ENCODE measurements at places on chromosomes 11 and 22.

DNA sequence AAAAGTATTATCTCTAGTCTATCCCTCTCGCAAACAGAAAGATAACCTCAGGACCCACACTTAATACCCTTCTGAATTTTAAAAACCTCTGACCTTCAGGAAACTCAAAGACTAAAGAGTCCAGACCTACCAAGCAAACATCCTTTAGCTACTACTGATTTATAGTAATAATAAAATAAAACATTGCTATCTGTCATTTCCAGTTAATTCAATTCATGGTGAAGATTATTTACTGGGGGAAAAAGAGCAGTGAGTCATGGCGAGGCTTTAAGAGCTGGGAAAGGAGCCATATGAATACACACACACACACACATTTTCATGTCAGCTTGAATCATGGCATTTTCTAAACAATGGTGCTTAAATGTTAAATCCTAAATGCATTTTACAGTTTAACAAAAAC is 87.1 kb downstream of the FAM76B start:
- peak; percentile 62 for DNase-seq

GRCh38 chr11:15206791-15207190 is 92.1 kb downstream of the INSC start:
- DNase-seq, result no peak

DNA sequence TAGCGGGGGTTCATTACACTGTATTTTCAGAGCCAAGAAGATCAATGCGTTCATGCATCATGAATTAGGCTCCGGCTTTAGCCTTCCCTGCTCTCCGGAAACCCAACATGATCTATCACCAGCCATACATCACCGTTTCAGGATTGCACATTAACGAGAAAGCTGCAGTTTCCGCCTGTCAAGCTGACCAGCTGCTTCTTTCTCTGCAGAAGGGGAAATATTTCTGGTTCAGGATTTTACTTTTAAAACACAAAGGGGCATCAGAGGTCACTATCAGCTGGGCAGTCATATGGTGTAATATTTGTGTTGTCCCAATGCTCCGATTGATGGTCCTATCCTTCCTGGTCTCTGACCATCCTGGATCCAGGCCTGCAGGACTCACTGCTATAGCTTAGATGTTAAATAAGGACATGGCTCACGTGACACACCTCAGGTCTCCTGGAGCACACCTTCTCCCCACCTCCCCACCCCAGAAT is 21.4 kb upstream of the CADM1 start:
- no peak for DNase-seq

GRCh38 chr11:26929806-26930517 is 64.0 kb upstream of the FIBIN start:
- DNase-seq, result no peak

DNA sequence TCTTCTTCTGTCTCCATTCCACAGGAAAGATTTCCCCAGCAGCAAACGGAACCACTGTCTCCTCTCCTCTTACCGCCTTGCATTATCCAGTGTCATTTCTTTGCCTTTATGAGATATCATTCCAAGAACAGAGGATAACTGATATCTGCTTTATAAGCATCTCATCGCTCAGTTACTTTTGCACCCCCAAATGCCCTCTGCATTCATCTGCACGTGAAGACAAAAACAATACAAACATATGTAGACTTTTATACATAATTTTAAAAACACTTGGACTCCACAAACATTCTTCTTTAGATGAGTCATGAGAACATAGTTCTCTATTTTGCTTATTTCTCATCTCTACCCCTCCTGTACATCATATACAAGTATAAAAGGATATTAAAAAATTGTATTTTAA is 512 bp upstream of the OR51T1 start:
- DNase-seq, result no peak

DNA sequence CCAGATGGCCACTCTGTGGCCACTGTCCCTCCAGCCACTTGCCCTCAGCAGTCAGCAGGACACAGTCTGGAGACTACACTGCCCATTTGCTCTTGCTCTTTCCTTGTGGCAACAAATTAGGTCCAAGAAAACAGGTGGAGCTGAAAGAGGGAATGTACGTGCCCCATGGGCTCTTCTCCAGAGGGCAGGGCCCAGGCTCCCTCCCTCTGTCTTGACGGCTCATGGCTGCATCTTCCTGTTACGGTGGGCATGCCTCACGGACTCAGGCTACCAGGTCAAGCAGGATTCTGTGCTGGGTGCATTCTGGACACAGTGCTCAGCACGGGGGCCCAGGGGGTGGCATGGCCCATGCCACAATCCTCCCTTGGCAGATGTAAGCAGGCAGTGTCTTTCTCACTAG is 71.3 kb downstream of the MED15 start:
- DNase-seq, result no peak

- DNase-seq, result no peak
These were observed 9.0 kb downstream of the PAMR1 start for GRCh38 chr11:35516403-35516802.

- no peak for DNase-seq
These were observed 62.7 kb downstream of the TECTA start for GRCh38 chr11:121163658-121164308.

- DNase-seq, result no peak
These were observed 33.0 kb upstream of the NARS2 start for GRCh38 chr11:78607696-78608095.

DNA sequence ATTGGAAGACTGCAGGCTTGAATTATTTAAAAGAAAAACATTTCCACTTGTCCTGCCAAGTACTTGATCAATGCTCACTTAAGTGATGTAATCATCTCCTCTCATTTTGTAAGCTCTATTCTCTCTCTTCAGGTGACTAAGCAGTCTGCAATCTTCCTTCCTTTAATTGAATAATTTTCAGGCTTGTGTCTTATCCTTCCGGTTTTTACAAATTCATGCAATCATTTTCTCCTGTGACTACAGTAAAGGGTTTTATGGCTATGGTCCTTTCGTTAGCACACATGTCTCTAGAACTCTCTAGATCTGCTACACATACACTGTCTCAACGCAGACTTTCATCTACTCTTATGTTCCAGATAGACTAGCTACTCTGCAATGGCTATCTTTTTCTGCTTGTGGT is 12.6 kb upstream of the UPB1 start:
- peak; percentile 80 for DNase-seq

GRCh38 chr11:57484141-57484710 is 23.9 kb downstream of the RTN4RL2 start:
- DNase-seq, result no peak

DNA sequence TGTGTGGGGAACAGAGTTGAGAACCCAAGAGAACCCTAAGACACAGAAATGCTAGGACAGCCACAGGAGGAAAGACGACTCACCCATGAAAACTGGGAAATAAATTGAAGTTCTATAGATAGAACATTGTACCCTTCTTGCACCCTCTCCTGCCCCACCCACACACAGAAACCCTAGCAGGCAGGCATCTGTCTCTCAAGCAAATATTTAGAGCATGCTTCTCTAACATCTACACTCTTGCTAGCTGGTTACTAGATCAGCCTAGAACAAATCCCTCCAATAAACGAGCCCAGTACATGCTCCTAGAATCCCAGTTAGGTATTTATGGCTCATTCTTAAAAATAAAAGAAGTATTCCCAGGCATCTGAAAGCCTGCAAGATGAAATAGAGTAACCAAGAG is 32.1 kb upstream of the CLPB start:
- DNase-seq, result no peak

- no peak for DNase-seq
These were observed 25.6 kb upstream of the GLYATL1 start for GRCh38 chr11:58913685-58914084.

DNA sequence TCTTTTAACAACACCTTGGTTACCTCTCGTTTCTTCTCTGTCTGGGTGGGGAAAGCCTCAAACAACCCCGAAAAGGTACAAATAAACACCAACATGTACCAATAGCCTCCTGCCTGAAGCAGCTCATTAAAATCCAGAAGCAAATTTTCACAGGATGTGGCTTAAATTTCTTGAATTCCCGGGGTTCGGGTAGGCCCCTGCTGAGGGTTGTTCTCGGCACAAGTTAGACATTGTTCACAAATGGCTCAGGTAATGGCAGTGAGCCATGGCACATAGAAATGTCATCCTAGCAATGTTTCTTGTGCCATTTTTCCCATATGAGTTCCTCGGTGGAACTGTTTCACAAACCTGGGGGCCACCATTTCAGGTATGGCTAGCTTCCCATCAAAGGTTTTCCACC is 19.7 kb upstream of the GLYATL1 start:
- peak; percentile 35 for DNase-seq

- no peak for DNase-seq
These were observed 26.1 kb upstream of the MICAL2 start for GRCh38 chr11:12084256-12084655.

DNA sequence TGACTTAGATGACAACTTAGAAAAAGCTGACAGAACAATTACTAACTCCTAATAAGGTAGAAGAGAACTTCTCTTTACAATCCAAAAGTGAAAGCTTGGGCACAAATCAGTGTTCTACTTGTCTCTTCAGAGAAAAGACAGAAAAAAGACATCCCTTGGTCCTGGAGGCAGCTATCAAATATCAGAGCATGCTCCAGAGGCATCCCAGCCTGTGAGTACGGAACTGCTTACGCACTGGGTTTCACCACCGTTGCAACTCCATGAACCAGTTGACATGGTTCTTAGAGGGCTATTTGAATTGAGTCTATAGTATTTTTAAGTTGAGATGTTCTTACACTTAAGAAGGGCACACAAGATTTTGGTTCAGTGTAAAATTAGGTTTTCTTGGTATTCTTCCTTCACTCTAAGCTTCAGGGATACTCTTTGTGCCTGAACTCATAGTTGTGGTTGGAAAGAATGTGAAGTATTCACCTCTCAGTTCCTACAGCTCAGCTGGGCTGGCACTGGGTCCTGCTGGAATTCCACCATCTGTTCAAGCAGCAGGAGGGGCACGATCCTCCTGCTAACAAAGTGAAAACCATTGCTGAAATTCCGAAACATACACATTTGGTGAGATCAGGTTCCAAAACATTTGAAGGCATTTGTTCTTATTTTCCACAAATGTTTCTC is 6.3 kb downstream of the AKIP1 start:
- peak; percentile 89 for DNase-seq

DNA sequence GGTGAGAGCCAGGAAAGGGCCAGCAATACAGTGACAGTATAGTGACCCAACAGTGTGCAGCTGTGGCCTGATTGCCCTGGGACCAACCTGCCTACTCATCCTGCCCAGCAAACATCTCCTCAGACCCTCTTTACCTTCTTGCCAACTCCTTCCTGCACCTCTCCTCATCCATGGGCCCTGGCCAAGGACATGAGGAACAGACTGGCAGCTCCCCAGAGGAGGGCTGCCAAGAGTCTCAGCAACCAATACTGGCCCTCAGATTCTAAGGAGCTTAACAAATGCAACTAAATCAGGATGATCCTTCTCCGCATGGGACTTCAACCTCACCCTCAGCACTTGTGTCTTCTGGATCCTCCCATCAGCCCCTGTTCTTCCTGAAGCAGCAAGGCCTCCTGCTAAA is 77.0 kb downstream of the RPL27A start:
- no peak for DNase-seq

DNA sequence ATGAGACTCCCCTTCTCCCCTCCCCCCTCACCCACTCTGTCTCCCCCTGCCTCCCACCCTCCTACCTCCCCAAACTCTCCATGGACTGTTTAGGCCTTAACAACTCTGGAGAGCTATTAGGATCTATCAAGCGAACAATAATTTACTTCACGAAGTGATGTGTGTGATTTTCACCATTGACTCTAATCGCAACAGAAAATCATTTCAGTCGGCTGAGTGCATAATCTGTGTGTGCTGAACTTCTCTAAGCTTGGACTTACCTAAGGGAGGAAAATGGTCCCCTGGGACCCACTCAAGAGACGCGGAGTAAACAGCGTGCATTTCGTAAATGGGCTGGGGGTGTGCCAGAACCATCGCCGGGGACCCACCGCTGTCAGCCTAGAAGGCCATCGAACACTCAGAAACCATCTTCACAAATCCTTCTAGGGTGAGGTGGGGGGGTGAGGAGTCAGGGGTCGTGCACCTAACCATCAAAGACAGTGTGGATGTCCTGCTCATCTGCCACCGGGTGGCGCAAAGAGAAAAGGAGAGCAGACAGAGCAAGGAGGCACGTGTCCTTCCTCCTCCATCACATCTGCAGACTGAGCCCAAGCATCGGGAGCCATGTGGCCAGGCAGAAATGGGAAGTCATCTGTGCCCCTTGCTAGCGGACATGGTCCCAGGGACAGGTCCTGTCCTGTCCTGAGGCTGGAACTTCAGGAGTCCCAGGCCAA is 62.1 kb upstream of the NUP50 start:
- peak; percentile 81 for DNase-seq

DNA sequence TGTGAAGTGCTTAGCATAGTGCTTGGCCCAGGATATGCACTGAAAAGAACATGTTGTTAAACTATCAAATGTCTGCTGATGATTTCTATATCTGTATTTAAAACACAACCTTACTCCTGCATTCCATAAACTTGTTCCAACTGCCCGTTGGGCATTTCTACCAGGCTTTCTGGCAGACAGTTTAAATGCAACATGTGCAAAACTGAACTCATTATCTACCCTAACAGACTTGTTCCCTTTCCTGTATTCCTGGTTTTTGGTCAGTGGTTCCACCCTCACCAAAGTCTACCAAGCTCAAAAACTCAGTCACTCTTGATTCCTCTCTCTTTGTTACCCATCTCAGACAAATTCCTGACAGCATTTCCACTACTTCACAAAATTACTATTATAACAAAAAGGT is 6.5 kb upstream of the RAB38 start:
- DNase-seq, result no peak

DNA sequence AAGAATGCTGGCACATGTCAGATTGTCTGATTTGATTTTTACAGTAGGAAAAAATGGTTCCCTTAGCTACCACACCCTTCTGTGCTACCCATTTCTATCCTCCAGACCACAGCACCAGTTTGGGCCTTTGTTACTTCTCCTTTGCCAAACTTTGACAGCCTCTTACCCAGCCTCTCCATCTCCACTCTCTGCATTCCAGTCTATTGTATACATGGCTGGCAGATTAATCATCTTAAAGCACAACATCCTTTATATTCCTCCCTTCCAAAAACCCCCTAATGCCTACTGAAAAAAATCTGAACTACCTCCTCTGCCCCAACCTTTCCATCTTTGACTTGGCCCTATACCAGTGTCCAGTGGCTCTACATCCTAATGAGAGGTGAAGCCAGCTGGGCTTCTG is 10.8 kb upstream of the PANX1 start:
- DNase-seq, result no peak

DNA sequence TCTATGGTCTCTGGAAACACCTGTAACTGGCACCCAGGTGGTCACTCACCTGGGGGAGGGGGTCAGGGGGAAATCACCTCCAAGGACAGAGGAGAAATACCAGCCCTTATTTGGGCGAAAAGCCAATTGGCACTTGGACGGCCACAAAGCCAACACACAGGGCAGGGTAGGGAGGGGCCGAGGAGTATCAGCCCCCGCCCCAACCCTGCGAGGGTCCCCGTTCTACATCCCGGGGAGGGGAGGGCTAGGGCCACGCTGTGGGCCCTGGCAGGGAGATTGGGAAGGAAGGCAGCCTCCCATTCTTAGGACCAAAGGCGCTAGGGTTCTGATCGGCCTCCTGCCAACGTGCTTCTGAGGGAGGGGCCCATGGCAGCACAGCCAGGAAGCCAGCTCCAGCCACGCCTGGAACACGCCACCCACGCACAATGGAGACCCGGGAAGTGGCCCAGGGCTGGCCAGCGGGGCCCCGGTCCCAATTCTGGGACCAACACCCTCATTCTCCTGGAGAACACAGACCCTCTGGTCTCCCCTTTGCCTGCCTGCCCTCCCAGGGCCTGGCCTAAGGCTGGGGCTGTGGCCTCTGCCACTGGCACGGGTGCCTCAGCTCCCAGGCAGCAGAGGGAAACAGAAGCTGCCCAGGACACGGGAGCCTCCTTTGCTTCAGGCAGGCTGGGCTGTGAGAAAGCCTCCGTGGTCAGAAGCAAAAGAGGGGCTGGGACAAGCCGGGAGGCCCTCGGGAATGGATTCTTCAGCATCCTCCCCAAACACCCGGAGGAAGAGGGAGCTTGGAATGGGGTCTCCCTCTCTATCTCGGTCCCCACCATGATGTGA is 7.4 kb downstream of the CBX6 start:
- DNase-seq, result no peak

Measured in AG20443 (cell line).